ENCODE measurements at places on chromosomes 6 and 20. TPM values are rescaled to one million over a fixed set of nuclear protein-coding genes. Genes with fewer than 3 reads are reported as not detected.

The CNR1 gene
- not detected for total RNA-seq

DNA sequence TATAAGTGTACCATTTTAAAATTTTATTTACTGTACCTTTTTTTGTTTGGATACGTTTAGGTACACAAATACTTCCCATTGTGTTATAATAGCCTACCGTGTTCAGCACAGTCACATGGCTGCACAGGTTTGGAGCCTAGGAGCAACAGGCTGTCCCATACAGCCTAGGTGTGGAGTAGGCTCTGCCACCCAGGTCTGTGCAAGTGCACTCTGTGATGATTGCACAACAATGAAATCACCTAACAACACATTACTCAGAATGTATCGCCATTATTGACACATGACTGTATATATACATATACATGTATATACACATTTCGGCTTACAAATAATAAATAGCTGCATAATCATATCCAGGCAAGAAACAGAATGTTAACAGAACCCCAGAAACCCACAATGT, 15.4 kb downstream of the SERAC1 start:
- no peak for DNase-seq

DNA sequence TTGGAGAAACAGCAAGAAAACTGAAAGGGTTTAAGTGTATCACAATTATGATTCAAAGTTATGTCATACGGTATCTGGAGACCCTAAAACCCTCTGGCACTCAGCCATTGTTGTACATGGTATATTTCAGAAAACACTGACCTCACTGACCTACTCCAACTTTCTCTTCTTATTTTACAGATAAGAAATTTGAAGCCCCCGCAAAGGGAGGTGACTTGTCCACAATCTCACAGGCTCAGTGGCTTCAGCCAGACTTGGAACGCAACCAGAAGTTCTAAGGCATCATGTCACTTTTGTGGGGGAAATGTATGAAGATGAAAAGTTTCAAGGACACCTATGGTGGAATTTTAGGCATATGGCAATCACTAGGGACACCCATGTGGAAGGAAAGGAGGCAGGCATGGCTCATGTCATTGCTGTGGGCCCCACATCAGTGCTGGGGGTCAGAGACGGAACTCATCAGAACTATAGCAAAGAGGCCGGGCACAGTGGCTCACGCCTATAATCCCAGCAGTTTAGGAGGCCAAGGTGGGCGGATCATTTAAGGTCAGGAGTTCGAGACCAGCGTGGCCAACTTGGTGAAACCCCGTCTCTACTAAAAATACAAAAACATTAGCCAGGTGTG, 5.2 kb upstream of the TRIB3 start:
- DNase-seq: no peak

DNA sequence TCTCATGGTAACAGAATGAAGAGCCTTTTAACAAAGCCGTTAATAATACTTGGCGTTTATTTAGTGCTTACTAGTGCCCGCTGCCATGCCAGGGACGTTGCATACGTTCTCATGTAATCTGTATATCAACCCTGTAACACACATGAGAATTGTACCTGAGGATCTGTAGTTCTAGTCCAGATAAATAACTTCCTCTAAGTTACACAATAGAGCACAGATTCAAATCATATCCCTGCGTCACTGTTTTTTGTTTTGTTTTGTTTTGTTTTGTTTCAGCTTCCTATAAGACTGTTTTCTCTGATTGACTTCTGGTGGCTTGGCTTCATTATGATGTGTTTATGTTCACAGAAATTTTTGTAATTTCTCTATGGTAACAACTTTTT, 553 bp downstream of the ZSCAN16 start:
- DNase-seq: no peak

Measured in PC-9 (cell line).